ENCODE measurements at places on chromosomes 11 and 22. TPM values are rescaled to one million over a fixed set of nuclear protein-coding genes. Genes with fewer than 3 reads are reported as not detected.

Gene CRYBB2
- not detected for total RNA-seq

Gene NDUFC2
- 67.9 TPM for total RNA-seq

Gene LRRC4C
- 7.2 TPM for total RNA-seq

Gene CYB5R3
- total RNA-seq = 33.8 TPM

Gene ARHGAP8
- total RNA-seq = 2.4 TPM

Gene ACR
- total RNA-seq = not detected

All from urinary bladder (tissue), 4 donors.